ENCODE measurements at places on chromosomes 11 and 22.

DNA sequence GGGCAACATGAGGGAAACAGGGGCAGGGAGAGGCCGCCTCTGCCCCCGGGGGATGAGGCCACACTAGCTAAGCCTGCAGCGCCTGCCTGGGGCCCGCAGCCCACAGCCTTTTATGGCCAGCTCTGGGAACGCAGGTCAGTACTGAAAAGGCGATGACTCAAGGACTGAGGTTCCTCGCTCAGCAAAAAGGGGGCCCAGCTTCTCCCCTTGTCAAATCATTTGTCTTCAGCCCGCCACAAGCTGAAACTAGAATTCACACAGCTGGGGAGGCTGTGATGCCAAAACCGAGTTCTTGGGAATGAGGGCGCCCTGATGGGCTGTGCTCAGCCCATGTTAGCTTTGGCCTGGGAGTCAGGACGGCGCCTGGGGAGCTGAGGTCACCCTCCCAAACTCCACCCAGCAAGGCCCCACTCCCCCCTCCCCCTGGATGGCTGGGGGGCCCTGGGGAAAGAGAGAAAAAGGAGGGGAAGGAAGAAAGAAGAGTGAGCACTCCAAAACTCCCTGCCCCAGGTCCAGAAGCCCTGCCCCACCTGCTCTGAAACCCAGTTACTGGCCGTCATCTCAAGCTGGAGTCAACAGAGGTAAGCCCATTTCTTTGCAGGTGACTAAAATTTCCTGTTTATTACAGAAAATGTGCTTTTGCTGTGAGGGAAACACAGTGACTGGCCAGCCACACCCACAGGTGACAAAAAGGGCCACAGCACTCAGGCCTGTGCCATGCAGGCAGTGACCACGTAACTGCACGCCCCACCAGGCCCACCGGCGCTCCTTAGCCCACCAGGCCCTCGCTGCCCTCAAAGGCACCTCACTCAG is 13.7 kb downstream of the EHD1 start:
- no peak for DNase-seq

DNA sequence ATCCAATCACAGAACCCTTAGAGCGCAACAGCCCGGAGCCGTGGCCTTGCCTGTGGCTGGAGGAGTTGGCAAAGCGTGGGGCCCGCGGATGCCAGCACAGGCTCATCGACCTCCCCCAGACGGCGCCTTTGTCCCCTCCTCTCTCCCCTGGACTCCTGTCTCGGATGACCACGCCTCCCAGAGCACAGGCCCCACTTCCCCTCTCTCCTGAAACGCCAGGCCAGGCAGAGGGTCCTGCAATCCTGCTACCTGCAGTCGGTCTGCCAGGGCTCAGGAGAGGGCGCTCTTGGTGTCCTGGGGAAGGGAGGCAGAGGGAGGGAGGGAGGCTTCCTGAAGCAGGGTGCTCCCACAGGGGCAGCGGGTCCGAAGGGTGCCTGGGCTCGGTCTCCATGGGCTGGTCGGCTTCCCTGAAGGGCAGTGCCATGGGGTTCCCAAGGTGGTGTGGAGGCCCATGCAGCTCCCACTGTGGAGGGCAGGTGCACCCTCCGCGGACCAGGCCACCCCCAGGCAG is 16.6 kb upstream of the TTLL12 start:
- no peak for DNase-seq

DNA sequence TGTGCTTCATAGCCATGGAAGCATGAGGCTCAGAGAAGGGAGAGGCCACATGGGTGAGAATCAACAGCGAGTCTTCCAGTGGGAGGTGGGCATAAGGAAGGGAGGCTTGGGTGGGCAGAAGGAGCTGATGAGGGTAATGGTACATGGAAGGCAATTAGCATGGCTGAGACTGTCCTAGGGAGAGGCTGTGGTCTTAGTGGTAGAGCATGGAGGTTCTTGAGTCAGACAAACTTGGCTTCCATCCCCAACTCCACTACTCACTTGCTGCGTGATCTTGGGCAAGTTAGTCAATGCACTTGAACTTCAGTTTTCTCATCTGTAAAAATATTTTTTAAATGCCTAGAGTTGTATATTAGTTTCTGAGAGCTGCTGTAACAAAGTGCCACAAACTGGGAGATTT is 227.2 kb upstream of the E2F8 start:
- DNase-seq = no peak

- DNase-seq = no peak
Observed at GRCh38 chr22:49047447-49047846, 780.2 kb downstream of the BRD1 start.

DNA sequence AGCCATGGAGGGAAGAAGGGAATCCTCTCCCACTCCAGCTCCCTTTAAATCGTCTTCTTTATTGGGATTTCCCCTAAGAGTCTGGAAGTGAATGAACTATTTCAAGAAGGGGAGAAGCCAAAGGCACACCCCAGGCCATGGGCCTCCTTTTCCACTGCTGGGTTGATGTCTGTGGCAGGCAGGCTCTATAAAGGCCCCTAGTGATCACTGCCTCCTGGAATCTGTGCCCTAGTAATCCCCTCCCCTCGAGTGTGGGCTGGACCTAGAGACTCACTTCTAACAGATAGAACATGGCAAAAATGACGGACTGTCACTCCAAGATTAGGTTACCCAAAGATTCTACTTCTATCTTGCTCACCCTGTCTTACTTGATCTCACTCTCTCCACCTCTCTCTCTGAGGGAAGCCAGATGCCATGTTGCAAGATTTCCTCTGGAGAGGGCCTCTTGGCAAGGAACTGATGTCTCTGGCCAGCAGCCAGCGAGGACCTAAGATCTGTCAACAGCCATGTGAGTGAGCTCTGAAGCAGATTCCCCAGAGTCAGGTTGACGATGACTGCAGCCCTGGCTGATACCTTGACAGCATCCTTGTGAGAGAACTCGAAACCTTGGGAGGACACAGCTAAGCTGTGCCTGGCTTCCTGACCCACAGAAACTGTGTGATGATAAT is 444.8 kb downstream of the SOX6 start:
- DNase-seq = no peak

DNA sequence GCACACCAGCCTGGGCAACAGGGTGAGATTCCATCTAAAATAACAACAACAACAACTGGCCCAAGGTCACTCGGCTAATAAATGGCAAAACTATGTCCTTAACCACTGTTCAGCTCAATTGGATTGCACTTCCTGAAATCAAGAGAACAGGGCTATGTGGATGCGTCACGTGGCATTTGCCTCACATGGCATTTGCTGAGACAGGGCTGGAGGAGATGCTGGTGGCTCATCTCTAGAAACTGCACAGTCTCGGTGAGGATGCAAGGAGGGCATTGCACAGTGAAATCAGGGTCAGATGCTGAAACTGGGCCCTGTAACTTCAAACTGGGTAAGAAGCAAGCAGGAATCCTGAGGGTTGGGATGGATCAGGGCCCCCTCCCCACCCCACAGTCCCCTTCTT is 171.9 kb downstream of the BUD13 start:
- no peak for DNase-seq

GRCh38 chr11:120775986-120776951 is 247.6 kb upstream of the TBCEL start:
- no peak for DNase-seq

DNA sequence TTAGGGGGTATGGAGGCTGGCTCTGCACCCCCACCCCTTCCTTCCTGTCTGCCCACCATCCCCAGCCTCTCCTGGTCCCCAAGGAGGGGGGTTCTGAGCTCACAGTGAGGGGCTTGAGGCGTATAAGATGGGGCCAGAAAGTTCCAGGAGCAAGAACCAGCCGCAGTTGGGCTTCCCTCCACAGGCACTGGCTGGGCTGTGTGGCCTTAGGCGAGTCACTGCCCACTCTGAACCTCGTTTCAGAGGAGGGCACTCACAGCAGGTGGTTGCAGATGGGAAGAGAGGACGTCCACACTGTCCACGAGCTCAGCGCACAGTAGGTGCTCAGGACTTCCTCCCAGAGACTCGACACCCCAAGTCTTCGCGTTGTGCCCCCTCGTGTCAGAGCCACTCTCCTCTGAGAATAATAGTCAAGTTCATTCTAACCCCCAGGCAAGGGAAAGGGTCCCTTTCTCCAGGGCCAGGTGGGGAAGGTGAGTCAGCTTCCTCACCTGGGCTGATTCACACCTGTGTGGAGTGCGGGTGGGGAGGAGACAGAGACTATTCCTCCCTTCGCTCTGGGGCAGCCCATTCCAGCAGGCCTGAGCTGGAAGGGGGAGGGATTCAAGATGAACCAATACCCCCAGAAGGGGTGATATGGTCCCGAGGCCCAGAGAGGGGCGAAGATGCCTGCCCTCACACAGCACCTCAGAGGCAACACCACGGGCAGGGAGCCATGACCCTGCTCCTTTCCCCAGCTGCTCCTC is 29.3 kb downstream of the RPL3 start:
- no peak for DNase-seq

- DNase-seq = no peak
Observed at GRCh38 chr11:117887431-117888138, 11.1 kb upstream of the FXYD6 start.

GRCh38 chr22:35947794-35948425 is 80.7 kb downstream of the RBFOX2 start:
- DNase-seq = no peak

DNA sequence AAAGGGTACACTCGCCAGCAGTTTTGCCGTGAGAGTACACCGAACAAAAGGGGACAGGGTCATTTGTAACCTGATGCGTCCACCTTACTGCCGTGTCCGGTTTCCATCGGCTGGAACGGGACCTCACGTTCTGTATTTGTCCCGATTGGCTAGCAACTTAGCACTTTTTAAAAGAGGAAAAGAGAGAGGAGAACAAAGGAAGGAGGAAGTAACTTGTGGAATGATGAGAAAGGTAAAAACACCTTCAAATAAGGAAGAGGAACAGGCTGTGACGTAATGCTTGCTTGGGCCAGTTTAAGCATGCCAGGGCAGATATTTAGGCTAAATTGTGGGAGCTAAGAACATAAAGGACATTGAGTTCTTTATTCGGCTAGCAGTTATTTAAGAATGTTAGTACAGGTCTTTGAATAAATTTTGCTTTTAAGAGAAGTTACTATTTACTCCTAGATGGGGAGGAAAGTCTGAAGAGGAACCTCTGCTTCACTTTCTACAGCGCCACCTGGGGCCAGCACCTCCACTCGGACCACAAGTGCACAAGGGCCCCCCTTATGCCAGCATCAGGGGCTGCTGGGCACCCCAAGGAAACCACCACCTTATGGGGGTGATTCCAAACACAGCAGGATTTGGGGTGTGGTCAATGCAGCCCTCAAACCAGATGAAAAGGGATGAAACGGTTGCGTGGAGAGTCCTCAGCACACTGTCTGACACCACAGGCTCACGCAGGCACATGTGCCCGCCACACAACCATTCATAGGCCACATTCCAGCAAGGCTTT is 5.8 kb downstream of the ARSA start:
- DNase-seq = peak; percentile 36

DNA sequence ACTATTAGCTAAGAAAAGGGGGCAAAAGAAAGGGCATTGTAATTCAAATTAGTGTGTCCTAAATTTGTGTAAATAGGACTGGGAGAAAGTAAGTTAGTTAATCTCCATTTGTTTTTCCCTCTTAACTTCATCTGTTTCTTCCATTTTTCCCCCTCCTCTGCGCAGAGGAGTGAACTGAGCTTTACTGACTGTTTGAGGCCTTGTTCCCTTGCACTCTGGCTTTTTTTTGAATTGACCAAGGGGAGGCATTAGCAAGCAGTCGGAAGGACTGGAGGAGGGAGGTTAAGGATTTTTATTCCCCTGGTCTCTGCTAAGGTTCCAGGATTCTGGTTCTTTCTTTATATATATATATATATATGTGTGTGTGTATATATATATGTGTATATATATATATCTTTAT is 15.2 kb upstream of the FANCF start:
- no peak for DNase-seq

DNA sequence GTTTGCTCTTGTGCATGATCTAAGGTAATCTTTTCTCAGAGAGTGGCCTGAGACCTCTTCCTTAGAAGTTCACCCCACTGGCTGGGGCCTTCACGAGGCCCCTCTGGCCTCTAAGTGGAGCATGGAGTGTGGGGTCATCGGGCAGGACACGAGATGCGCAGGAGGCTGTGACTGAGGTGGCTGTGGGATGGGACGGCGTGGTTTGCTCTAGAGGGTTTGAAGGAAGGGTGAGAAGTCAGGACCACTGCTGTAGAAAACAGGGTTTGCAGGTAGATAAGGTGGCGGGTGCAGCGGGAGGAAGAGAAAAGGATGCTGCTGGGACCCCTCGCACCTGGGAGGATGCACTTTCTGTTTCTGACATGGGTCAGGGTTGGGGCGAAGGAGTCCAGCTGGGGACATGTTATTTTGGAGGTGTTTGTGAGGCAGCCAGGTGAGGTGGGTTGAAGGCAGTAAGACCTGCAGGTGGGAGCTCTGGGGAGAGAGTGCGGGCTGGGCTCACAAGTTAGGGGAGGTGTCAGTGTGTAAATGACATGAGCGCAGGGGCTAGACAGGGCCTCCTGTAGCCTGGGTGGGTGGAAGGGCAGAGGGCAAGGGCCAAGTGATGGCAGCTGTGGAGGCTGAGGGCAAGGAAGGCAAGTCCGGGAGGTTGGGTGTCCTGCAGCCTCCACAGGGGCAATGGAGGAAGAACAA is 62.5 kb downstream of the KCNQ1 start:
- DNase-seq = no peak

DNA sequence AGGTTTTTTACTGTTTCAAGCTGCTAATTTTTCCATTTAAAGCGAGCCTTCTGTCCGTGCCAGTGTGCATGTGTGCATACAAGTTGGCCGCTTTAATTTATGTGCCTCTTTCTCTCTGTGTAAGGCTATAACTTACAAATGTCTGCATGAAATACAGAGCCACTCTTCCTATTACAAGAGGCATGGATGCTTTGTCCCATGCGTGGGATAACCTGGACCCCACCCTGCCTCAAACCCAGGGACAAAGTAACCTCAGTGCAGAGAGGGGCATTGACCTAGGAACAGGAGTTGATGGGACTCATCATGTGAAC is 28.8 kb downstream of the PKNOX2 start:
- DNase-seq = no peak

GRCh38 chr22:49411236-49411635 is 416.4 kb downstream of the BRD1 start:
- peak; percentile 10 for DNase-seq

GRCh38 chr22:22787151-22787550 is 100.5 kb upstream of the IGLL5 start:
- DNase-seq = no peak

GRCh38 chr22:41447435-41448188 is 1.0 kb upstream of the TOB2 start:
- peak; percentile 72 for DNase-seq

DNA sequence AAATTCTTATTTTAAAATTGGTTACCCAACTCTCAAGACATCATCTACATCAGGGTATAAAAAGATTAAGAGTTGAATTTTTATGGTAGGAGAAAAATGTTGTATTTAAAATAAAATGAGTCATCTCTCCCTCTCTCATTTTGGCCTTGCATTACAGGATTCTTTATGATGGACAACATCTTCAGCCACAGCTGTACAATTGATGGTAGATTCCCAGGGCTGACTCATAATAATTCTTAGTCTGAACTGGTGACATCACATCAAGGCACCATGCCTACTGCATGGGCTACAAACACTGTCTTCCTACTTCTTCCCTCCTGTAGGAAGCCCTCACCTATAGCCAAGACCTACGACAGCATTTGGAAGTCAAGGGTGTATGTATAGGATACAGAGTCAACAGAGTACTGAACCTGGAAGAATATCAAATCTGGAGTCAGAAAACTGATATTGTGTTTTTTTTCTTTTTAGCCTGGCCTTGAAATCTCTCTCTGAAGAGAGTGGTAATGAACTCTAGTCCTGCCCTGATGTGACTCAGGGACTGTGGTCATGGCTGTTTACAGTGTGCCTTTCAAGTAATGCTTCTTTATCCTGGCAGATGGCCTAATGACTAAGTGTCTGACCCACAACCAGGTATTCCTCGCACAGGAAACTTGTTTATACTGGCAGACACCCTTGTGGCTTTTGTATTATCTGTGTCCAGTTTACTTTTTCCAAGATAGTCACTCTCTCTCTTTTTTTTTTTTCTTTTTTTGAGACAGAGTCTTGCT is 32.5 kb downstream of the MRGPRX2 start:
- DNase-seq = no peak
